ENCODE measurements at places on chromosomes 13 and 19.
A peak's percentile ranks its signal among the peaks of the same experiment; 100 is the strongest.

DNA sequence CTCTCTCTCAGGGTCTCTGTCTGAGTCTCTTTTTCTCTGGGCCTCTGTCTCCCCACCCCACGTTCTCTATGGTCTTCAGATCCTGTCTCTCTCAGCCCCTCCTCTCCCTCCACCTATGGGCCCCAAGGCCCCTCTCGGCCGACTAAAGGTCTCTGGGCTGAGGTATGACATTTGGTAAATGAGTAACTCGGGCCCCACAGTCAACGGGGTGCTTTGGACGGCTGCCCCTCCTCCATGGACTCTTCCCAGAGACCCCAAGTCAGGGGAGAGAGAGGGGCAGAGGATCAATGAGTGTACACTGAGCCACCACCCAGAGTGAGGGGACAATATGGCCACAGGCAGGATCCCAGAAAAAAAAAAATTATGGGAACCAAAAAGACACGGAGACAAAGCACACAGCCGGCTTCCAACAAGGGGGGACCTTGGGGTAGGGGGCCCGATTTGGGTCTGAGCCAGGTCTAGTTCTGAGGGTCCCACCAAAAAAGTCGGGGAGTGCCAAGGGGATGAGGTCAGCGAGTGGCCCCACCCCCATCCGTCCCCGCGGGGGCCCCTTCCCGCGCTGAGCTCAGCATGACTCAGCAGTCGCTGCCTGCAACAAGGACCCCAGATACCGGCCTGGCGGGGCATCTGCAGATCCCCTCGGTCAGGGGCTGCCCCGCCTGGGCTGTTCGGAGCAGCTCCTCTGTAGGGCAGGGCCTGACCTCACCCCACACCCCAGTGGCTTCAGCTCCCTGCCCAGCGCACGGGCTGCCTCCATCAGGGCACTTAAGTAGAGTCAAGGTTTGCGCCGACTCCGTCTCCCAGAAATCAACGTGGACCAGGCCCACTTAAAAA, 1.5 kb upstream of the FTL start:
- peak; percentile 59 for DNase-seq

GRCh38 chr13:46492946-46493345, 60.0 kb upstream of the LRCH1 start:
- DNase-seq: peak; percentile 33

- no peak for DNase-seq
Observed at GRCh38 chr13:22195726-22196125, 524.9 kb downstream of the FGF9 start.

DNA sequence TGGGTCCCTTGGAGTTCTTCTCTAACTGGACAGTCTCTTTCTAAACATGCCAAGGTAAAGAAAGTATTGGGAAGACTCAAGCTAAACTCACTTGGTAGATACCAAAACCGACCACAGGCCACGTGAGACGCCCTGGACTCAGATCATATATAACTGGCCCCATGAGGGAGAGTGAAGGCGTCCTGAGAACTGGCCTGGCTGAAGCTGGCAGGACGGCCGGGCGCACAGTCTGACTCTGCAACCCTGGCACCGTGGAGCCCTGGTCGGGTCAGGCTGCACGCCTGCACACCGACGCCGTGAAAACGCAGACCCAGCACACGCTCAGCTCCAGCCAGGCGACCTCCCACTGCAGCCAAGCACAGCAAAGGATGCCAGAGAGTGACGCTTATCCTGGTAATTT, 122.5 kb upstream of the SPACA7 start:
- no peak for DNase-seq

DNA sequence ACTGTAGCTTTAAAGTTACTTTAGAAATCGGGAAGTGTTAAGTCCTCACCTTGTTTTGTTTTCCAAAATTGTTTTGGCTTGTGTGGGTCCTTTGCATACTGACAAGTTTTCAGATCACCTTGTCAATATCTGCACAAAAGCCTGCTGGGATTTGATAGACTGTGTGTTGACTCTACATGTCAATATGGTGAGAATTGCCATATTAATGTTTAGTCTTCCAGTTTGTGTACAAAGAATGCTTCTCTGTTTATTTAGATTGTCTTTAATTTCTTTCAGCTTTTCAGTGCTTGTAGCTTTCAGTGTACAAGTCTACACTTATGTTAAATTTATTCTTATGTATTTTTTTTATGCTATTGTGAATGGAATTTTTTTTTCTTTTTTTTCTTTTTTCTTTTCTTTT, 50.2 kb downstream of the SIPA1L3 start:
- DNase-seq: no peak

- peak; percentile 83 for DNase-seq
Observed at GRCh38 chr19:48970923-48971395, 5.8 kb downstream of the FTL start.

DNA sequence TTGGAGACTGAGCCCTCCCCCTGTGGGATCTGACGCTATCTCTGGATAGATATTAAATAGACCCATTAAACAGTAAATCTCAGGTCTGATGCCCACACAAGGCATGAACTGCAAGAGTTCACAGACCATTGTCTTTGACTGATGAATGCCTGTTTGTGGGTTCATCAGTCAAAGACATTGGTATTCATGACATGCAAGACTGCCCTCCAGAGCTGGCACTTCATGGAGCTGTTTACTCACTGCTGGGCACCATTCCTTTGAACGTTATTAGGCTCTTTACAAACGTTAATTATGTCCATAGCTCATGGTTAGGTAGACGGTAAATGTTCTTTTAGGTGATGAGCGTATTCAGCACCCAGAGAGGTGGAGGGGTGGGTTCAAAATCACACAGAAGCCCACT, 111.8 kb upstream of the PABPC3 start:
- no peak for DNase-seq

DNA sequence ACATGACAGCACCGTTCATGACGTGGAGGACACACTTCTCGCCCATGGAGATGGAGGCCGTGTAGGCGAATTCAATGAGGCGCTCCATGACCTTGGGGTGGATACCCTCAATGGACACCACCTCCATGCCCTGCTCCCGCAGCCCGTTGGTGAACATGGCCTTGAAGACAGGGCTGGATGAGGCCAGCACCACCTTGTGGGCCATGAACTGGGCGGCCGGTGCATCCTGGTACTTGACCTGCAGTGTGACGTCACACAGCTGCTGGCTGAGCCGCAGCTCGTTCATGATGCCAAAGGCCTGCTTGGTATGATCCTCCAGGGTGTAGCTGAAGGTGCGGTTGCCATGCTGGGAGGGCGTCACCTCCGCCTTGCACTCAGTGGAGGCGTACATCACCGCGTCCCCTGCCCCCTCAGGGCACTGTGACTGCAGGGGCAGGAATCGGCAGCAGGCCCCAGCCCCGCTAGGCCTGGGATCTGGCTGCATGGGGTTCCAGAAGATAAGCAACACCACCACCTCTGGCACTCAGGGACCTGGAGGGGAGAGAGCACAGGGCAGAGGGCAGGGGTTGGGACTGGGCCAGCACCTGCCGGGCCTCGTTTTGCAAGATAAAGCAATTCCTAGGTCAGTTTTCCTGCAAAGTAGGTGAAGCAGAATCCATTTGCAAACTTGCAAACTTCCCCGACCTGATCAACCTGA, 3.5 kb downstream of the KEAP1 start:
- no peak for DNase-seq

DNA sequence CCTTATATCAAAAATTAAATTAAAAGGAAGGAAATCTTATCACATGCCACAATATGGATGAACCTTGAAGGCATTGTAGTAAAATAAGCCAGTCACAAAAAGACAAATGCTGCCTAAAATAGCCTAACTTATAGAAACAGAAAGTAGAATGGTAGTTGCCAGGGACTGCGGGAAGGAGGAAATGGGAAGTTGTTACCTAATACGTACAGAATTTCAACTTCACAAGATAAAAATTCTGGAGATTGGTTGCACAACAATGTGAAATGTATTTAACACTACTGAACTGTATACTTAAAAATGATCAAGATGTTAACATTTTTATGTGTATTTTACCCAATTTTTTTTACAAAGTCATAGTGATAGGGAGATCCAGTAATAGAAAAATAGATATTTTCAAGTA, 10.2 kb upstream of the N4BP2L2 start:
- no peak for DNase-seq

DNA sequence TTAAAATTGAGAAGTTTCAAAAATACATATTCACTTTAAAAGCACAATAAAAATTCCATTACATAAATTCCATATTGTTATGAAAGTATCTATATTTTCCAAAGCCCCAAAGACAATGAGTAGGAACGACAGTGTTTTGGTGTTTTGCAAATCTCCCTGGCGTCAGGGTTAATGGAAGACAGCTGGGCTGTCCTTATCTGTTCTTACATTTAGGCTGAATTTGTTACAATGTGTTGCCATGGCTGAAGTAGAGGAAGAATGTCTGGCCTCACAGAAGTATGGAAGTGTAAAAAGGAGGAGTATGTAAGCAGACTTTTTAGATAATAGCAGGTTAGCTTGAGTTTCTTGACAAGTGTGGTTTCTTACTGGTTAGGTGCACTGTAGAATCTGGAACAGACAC, 124.4 kb upstream of the SPATA13 start:
- no peak for DNase-seq

DNA sequence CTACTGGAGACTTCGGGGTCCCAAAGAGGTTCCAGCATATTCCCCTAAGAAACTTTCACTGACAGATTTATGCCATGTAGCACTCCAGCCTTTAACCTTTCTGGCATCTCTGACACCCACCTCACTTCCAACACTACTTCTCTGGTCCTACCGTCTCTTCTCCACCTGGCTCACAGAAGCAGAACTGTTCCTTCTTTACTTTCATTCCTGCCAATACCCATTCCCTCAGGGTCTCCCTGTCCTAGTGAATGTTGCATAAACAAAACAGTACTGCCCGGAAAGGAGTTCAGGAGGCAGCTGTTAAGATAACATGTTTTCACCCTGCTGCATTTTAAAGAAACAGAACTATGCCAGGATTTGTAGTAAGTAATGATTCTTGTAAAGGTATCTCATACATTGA, 136.0 kb upstream of the MIR17HG start:
- DNase-seq: no peak

DNA sequence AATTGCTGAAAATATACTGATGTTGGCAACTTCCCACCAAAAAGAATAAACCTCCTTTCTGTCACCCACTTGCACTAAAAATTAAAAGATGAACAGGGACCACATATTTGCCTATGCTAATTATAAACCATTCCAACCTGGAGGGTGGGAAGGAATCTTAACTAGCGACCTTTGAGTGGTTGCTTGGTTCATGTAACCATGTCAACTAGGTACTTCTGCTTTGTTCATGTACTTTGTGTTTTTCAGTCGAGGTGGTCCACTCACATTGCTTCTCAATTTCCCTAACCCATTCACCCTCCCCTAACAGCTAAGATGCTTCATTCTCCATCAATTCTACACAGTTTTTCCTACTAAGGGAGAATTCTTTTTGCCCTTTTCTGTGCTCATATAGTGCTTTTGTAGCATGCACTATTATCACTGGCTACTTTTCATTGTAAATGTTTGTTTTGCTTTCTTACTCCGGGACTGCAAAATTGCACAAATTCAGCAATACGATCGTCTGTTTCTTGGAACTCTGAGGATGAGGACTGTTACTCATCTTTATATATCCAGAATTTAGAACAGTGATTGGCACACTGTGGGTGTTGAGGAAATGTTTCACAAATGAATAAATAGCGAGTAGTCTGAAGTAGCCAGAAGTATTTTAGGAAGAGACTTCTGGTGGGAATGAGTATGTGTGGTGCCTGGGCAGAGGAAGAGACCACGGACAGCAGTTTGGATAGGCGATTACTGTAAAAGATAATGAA, 187.5 kb downstream of the GPC6 start:
- DNase-seq: no peak

DNA sequence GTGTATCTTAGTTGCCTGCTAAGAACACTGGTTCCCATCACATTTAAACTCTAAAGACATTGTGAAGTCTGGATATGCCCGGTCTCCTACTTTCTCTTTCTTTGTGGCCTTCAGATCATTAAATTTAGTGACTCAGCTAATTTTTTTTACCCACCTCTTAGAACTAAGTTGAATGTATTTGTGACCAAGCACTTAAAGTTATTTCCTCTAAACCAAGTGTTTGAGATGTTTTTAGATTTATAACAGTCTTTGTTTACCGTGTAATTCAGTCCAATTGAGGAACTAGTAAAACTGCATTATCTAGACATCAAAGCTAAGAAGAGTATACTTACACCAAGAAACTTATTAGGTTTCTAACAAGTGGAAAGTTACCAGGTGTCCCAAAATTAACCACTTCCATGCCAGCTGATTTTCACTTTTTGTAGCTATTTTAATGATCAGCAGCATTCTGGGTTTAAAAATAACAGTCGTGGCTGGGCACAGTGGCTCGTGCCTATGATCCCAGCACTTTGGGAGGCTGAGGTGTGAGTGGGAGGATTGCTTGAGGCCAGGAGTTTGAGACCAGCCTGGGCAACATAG, 53.1 kb downstream of the ARHGAP35 start:
- no peak for DNase-seq

GRCh38 chr13:113423520-113424163, 29.6 kb downstream of the ADPRHL1 start:
- no peak for DNase-seq

DNA sequence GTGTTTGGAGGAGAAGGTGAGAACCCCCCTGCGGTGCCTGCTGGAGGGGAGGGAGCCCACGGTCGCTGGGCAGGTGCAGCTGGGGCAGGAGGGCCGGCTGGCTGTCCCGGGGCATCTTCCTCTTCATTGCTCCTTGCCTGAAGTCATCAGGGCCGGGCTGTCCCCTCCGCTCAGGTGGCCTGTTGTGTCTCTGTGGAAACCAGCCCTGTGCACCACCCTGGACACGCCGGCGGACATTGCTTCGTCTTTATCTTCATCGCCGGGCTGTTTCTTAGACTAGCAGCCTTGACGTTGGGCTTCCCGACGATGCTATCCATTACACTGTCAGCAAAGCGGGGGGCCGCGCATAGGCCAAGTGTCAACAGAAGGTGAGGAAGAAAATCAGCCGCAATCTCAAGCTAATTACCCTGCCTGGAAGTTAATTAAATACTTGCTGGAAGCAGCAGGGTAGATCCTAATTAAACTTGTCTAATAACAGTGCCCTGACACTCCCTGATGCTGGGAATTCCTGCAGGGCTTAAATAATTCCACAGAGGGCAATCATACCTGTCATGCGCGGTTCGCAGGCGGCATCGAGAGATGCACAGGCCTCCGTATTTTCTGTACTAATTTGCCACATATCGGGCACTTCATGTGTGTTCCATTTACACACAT, 111.4 kb upstream of the SOX1 start:
- DNase-seq: no peak

- no peak for DNase-seq
Observed at GRCh38 chr13:39405596-39406205, 197.3 kb downstream of the LHFPL6 start.

GRCh38 chr19:18274781-18275356, 617 bp upstream of the IQCN start:
- DNase-seq: peak; percentile 51
